ENCODE measurements at places on chromosomes 12 and 14.

- no peak for DNase-seq
Measured at GRCh38 chr14:91453744-91454143, 36.1 kb upstream of the CCDC88C start.

DNA sequence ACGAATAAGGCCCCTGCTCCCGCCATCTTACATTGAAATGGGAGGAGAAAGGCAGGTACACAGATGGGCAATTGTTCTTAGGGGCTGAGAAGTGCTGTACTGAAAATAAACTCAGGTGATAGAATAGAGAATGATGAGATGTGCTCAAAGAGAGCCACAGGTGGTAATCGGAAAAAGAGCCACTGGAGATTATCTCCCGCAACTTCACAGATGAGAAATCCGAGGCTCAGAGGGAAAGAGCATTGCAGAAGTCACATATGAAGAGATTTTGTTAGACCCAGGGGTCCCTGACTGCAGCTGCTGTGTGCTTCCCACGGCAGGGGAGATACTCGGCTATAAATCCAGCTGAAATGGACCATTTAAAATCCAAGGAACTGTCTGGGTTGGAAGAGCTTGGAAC is 73.7 kb downstream of the PRIMA1 start:
- no peak for DNase-seq

- no peak for DNase-seq
Measured at GRCh38 chr12:118459110-118459509, 82.8 kb downstream of the SUDS3 start.

- DNase-seq, result peak; percentile 90
Measured at GRCh38 chr12:59699421-59700152, 103.8 kb downstream of the SLC16A7 start.

DNA sequence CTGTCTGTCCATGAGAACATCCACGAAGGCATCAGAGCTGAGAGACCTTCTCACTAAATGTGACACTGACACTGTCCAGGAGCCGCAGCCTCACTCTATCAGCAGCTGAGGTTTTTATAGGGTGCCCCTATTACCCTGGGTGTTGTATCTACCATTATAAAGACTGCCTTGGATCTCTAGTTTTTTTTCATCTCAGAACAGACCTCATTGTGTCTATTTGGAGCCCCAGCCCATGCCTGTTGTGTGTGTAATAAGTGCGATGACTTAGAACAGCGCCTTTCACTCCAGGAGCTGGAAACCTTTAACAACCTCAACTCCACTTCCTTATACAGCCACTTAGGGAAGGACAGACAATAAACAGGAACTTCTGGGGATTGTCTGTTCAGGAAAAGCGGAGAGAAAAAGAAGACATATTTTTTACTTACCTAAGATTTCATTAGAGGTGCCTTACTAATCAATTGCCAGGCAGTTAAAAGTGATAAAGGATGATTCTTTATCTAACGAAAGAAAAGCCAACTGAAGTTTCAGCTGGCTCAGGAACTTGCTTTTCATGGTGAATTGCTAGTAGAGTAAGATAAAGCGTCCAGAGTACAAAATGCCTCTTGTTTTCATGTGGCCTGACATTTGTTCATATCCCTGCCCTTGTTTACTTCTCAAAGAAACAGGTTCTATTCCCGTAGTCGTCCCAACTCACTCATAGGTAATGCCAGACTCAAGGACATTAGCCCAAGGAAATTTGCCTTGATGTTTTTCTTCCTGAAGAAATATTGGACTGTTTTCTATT is 420.6 kb downstream of the RAD51B start:
- peak; percentile 49 for DNase-seq

DNA sequence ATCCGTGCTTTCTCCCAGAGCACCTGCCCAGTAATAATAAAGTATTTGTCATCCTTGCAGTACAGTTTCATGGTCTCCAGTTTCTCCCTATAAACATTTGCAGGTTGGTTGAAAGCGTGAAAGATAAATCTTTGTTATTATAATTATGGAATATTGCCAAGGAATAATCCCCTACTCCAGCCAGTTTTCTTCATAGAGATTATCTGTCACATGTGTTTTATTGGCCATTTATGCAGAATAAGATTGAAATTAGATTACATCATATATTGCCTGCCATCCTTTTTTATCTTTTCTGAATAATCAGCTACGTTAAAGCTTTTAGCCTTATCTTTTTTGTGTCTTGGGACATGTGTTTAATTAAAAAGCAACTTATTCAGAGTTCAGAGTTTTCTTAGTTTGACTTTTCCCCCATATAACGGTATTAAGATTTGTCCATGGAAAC is 168.0 kb downstream of the KICS2 start:
- DNase-seq, result no peak

DNA sequence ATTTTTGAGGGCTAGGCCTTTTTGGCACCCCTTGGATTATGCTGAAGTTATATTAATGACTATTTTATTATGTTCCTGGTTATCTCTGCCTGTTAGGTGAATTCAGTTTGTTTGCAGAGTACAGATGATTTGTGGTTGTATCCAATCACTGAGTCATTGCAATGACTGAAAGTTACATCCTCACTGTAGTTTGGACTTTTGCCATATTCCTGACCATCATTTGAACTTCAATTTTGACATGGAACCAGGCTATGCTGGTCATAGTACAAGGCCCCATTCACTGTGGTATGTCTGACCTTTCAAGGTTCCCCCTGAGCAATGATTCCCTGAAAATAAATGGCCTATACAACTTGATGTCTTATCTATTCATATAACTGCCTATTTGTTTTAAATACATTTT is 621.0 kb downstream of the CCER1 start:
- DNase-seq, result no peak

Data from inflammatory macrophage treated with lipopolysaccharide for 4 hours (primary cell).